Pulmonary artery endothelial cell (primary cell): ENCODE measurements at places on chromosomes 3 and 15.

- no peak for DNase-seq
These were observed 77.3 kb downstream of the APBA2 start for GRCh38 chr15:28962851-28963710.

DNA sequence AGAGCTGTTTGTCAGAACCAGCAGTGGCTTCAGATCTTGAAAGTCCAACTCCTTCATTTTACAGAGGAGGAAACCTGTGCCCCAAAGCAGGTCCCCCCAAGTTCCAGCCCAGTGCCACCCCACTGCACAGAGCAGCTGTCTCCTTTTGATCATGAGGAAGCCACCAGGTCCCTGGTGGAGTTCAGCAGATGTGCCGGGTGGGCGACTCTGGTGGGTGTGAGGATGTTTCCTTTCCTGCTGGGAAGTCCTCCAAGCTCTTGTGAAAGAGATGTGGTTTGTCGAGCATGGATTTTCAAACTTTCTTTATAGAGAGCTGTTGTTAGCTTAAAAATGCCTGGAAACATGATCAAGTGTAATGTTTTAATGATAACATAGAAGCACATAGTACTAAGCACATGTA lies 52.0 kb downstream of the SMAD3 start:
- no peak for DNase-seq

DNA sequence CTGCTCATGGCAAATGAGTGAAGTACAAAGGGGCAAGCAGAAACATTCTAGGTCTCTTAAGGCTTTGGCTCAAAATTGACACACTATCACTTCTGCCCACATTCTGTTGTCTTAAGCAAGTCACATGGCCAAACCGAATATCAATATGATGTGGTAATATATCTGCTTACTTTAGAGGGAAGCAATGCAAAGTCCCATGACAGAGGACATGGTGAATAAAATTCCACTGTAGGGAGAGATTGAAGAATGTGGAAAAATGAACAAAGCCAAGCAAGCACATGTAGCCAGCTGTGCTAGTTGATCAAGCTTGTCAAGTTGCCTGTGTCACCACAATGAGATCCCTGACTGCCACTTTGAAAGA lies 11.2 kb upstream of the TBC1D5 start:
- no peak for DNase-seq

DNA sequence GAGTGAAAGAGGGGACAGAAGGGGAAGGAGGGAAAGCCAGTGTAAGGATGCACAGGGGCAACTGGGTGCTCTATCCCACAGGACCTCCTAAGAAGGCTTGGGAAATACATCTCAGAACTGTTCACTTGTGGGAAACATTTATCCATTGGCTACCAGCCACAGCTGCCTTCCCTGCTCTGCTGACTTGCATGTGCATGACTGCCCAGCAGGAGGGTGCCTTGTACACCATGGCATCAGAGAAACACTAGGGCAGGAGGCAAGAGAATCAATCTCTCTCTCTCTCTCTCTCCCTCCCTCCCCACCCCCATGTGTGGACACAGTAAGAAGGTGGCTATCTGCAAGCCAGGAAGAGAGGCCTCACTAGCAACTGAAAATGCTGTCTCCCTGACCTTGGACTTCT lies 62.9 kb upstream of the ZBTB38 start:
- no peak for DNase-seq
